ENCODE measurements at places on chromosomes 12 and 14. TPM values are rescaled to one million over a fixed set of nuclear protein-coding genes. Genes with fewer than 3 reads are reported as not detected.

Gene COL2A1
- not detected for polyA plus RNA-seq

Gene FITM1
- 2.4 TPM for polyA plus RNA-seq

Gene SRRM4
- 0.21 TPM for polyA plus RNA-seq

Gene AICDA
- 4.0 TPM for polyA plus RNA-seq

Gene NYNRIN
- polyA plus RNA-seq = 0.22 TPM

Gene TAMALIN
- 32.5 TPM for polyA plus RNA-seq

DNA sequence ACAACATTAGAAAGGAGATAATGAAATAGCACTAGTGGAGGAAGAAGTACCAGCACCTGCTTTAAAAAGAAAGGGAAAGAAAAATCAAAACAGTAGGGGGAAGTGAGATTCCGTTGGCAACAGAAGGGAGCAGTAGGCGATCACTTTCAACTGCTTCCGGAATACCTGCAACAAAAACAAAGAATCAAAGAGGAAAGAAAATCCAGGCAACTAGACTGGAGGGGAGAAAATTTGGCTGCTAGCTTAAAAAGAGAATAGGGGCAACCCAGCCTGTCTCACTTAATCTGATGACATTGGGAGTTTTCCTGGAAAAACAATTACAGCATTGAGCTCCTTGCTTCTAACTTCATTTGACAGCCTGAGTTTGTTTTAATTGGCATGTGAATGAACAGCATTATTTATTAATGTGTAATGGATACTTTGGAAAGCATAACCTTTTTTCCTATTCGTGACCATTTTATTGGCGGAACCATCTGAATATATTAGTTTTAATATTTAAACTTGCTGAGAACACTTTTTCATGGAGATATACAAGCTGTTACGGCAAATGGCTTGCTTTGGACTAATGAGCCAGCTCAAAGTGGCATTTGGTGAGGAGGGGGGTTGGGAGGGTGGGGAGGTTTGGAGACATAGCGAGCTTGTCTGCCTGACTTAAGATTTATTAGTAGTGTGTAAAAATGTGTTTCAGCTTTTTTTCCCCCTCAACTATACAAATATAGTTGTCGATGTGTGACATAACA is 2.5 kb upstream of the DACT1 start:
- peaks cover 25% of the 10 kb centered on the region for H3K27me3 ChIP-seq
- no peak overlapping the region for H3K27ac ChIP-seq
- H3K4me3 ChIP-seq = no peak overlapping the region
- no peak for DNase-seq
- H3K36me3 ChIP-seq = no peaks in the 10 kb centered on the region
- no peaks in the 10 kb centered on the region for H3K4me1 ChIP-seq

DNA sequence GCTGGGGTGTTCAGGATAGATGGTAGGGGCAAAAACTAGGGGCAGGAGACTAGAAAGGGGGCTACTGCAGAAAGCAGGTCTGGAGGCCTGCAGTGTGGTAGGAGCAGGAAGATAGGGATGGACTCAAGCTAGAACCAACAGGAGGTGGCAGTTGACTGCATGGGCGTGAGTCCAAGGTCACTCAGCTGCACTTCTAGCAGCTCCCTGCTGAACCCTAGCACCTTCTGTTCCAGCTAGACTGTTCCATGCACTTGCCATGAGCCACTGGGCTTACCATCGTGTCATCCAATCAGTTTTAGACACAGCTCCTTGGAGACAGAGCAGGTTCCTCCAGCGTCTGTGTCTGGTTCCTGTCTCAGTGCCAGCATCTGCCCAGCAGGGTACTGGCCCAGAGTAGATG is 11.3 kb upstream of the KRT8 start:
- no peaks in the 10 kb centered on the region for H3K36me3 ChIP-seq
- H3K27ac ChIP-seq = peak overlapping the region; percentile 86
- no peak overlapping the region for H3K4me3 ChIP-seq
- peaks cover 6% of the 10 kb centered on the region for H3K4me1 ChIP-seq

DNA sequence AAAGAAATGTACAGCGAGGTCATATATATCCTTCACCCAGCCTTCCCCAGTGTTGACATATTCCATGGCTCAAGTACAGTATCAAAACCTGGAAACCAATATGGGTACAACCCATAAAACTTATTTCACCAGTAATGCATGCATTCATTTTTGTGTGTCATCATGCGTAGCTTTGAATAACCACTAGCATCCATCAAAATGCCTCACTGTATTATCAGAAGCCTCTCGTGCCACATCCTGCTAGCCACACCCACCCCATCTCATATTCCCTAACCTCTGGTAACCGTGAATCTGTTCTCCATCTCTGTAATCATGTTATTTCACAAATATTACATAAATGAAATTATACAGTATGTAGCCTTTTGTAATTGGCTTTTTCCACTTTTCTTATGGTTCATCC is 314.3 kb downstream of the RAD51B start:
- no peak overlapping the region for H3K27ac ChIP-seq
- no peaks in the 10 kb centered on the region for H3K36me3 ChIP-seq
- no peak for DNase-seq
- no peaks in the 10 kb centered on the region for H3K4me1 ChIP-seq

DNA sequence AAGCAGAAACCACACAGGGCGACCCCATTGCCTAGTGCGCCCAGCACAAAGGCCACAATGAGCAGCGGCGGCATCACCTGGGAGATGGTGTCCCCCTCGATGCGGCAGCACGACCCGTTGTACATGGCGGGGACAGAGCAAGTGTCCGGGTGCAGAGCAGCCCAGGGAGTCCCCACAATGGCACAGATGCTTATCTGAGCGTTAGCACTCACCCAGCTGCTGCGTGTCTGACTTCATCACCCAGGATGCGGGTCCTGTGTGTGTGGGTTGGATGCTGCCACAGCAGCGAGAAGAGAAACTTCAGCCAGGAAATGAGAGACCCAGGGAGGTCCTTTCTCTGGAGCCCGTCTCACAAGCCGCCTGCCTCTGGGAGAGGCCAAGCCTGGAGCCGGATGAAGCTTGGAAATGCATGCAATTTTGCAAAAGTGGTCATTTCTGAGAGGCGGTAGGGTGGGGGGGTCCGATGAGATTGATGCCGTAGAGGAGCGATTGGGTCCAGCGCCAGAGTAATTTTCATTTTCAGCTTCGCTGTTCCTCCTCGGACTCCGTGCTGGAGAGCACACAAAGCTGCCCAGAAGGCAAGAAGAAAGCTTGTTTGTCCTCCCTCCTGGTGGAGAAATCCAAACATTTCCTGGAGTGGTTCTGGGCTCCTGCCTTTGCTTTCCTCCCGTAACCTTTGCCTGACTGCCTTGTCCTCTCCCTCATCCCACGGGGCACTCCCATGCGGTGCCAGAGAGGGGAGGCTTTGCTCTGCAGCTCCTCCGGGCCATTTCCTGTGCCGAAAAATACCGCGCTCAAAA is at the start of gene HCAR1:
TSS of gene HCAR1 (minus strand) at position 630 of the 800 bp plus-strand sequence. CDS start at position 125, 505 bp downstream.
- peak; percentile 15 for DNase-seq
- no peaks in the 10 kb centered on the region for H3K27me3 ChIP-seq
- H3K4me1 ChIP-seq = no peaks in the 10 kb centered on the region
- H3K4me3 ChIP-seq = no peak within 1 kb of the TSS

DNA sequence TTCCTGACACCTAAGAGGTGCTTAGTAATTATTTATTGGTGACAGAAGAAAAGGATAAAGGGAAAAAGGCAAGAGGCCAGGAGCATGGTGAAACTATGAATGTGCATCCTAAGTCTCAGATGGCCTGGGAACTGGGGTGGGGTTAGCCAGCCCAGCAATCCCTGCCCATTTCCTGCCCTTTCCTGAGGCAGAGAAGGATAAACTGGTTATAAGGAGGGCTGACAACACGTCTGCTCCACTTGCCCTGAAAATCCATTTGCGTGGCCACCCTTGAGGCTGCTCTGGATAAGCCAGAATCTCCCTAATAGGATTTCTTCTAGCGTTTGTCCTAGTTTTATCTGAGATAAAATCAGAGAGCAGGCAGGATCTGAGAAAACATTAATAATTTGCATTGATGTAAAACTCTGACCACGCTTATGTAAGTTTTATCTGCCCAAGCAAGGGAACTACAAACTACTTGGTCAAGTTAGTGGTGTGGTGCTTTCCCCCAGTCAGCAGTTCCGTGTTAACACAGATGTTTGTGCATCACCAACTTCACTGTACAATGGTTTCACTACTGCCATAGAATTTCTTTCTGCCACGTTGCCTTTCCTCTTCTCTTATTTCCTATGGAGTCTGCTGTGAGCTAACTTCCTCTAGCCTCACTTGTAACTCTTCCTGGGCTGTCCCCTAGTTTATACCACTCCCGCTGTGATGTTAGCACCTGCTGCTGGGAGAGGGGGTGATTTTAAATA is 392.7 kb downstream of the RPS29 start:
- no peaks in the 10 kb centered on the region for H3K4me1 ChIP-seq
- no peak overlapping the region for H3K27ac ChIP-seq
- H3K36me3 ChIP-seq = no peaks in the 10 kb centered on the region

DNA sequence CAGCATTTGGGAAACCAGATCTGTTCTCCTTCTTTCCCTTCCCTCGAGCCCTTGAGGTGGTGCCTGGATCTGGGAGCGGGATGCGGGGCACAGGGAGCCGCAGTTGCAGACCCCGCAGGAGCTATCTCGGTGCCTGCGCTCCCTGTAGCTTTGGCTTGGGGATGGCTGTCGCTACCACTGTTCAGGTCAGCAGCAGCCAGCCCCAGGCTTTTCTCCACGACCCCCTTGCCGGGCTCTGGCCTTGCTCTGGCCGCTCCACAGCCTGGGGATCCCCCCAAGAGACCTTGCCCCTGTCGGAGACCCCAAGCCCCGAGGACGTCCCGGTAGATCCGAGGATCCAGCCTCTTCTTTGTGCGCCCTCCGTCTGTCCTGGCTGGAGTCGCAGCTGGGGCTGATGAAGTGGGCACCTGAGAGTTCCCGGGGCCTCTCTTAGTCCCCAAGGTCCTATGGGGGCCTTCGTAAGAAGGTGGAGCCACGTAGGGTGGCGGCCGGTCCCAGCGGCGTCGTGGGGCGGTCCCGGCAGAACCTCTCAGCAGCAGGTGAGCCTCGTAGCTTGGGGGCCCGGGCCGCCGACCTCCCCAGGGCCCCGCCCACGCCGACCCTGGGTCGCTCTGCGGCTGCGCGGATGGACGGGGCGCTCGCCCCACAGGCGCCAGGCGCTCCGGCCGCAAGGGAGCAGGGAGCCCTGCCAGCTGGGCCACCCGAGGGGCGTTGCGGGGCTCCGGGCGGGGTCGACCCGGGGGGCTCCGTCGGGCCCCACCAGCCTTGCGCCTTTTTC is 1.3 kb downstream of the DDN start:
- no peak overlapping the region for H3K27ac ChIP-seq
- DNase-seq = no peak
- peak overlapping the region; percentile 60 for H3K4me3 ChIP-seq
- peaks cover 16% of the 10 kb centered on the region for H3K36me3 ChIP-seq
- peaks cover 3% of the 10 kb centered on the region for H3K4me1 ChIP-seq
- H3K27me3 ChIP-seq = peaks cover 17% of the 10 kb centered on the region

- no peak overlapping the region for H3K27ac ChIP-seq
- H3K36me3 ChIP-seq = no peaks in the 10 kb centered on the region
- no peaks in the 10 kb centered on the region for H3K27me3 ChIP-seq
These were observed 3.6 kb upstream of the CLEC2B start for GRCh38 chr12:9872742-9873141.

- no peaks in the 10 kb centered on the region for H3K27me3 ChIP-seq
- no peak within 1 kb of the TSS for H3K27ac ChIP-seq
- no peaks in the 10 kb centered on the region for H3K36me3 ChIP-seq
- DNase-seq = no peak
These were observed at the start of gene NRXN3 for GRCh38 chr14:78170203-78170602. NRXN3 (plus strand) TSS chr14:78170373; CDS start chr14:78243094, 72,721 bp downstream.

DNA sequence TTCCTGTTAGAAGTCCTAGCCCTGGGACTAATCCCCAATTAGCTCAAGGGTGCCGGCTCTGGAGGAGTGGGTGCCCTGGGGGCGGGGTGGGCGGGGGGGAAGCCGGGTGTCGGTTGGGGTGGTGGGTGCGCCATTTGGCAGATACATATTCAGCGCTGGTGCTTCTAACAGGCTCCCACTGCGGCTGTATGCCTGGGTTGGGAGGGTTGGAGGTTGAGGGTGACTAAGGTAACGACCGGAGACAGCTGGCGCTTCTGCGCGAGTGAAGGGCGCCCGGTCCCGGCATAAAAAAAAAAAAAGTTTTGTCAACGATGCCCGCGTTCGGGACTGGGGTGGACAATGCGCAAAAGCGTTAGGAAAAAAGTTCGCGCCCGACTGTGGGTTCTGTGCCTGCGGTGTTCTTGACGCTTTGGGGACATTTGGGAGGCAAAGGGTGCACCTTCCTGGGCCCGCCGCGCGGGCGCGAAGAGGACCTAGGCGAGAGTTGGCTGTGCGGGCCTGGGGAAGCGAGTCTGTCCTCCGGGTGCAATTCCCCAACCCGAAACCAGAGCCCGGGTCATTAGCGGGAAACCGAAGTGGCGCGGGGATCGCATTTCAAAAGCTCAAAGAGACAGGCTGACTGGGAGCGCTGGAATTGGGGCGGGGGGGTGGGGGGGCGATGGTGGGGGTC is 19.2 kb downstream of the TBX3 start:
- peaks cover 3% of the 10 kb centered on the region for H3K36me3 ChIP-seq
- DNase-seq = peak; percentile 47
- peaks cover 13% of the 10 kb centered on the region for H3K27me3 ChIP-seq

DNA sequence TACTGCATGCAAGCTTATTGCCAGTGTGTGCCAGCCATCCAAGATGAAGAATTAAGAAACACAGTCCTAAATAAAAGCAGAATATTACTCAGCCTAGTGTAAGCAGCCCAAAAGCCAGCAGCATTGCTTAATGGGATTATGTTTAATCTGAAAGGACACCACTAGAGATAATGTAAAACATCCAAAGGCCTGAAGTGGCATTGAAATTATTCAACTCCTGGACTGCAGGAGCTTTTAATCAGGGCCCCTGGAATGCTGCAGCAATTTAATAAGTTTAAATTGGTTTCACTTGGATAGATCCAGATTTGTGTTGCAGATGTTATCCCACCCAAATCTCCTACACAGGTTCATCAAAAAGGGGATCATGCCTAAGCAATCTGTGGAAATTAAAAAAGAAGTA is 193.0 kb downstream of the C12orf50 start:
- no peak overlapping the region for H3K4me3 ChIP-seq
- no peak for DNase-seq
- H3K36me3 ChIP-seq = no peaks in the 10 kb centered on the region
- H3K27ac ChIP-seq = no peak overlapping the region

DNA sequence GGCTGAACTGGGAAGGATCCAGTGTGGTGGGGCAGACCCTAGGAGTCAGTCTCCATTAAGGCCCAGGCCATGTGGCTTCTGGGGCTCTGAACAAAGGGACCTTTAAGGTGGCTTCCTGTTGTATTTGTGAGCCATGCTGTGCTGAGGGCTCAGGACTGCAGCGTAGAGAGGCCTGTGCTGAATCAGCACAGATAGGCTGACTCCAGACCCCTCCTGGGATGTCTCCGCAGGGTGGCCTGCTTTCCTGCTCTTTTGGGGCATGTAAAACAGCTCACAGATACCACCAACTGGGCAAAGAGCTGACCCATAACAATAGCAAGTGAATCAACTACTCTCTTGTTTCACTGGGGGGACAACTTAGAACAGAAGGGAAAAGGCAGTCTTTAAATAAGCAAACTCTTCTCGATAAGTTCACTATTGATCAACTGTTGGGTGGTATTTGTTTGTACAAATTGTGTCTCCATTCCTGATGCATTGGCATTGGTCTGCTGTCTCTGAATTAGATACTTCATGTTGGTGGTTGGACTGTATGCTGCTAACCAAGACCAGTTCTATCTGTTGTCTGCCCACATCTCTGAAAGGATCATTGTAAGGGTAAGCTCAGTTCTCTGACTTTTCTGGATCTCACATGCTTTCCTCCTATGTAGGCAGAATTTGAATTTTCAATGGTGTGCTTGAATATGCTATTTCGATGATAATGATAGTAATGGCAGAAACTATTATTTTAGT is 71.8 kb downstream of the MYRFL start:
- H3K27ac ChIP-seq = no peak overlapping the region
- H3K36me3 ChIP-seq = peaks cover 18% of the 10 kb centered on the region
- H3K4me3 ChIP-seq = no peak overlapping the region
- no peaks in the 10 kb centered on the region for H3K4me1 ChIP-seq
- DNase-seq = no peak
- no peaks in the 10 kb centered on the region for H3K27me3 ChIP-seq
